Left kidney (tissue), 8 donors: ENCODE measurements at places on chromosomes 11 and 22. TPM values are rescaled to one million over a fixed set of nuclear protein-coding genes. Genes with fewer than 3 reads are reported as not detected.

CENPM gene
- polyA plus RNA-seq: 15.6 TPM

MS4A3 gene
- polyA plus RNA-seq: 0.52 TPM

GRCh38 chr11:78810559-78811009 lies 235.9 kb upstream of the NARS2 start:
- no peak for DNase-seq

- DNase-seq: no peak
Observed at GRCh38 chr11:548700-549603, 11.6 kb downstream of the LMNTD2 start.
